Activated naive CD4-positive, alpha-beta T cell treated with anti-CD3 and anti-CD28 coated beads, Interleukin-2, amount 50 U/mL, for 16 hours (primary cell): ENCODE measurements at places on chromosomes 3 and 15.

- peak; percentile 20 for DNase-seq
Observed at GRCh38 chr3:61250784-61251173, 473 bp downstream of the FHIT start.

GRCh38 chr15:41564960-41565502 is 6.0 kb downstream of the TYRO3 start:
- DNase-seq, result no peak

- DNase-seq, result no peak
Observed at GRCh38 chr15:29888646-29889045, 66.4 kb upstream of the TJP1 start.

DNA sequence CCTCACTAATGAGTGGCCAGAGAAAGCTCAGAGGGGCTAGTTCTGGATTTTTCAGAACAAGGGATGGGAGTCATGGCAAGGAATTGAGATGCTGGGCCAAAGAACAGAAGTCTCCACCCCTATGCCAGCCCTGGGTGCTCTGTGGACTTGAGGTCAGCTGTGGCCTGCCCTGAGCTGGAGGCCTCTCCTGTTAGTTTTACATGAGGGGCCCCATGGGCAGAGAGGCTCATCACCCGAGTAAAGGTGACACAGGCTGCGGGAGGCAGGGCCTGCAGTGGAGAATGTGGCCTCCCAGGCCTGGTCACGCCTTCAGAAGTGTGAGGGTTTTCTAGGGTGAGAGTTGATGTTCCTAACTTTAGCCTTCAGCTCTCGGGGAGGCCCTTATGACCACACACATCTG is 44.9 kb downstream of the ABHD5 start:
- no peak for DNase-seq

DNA sequence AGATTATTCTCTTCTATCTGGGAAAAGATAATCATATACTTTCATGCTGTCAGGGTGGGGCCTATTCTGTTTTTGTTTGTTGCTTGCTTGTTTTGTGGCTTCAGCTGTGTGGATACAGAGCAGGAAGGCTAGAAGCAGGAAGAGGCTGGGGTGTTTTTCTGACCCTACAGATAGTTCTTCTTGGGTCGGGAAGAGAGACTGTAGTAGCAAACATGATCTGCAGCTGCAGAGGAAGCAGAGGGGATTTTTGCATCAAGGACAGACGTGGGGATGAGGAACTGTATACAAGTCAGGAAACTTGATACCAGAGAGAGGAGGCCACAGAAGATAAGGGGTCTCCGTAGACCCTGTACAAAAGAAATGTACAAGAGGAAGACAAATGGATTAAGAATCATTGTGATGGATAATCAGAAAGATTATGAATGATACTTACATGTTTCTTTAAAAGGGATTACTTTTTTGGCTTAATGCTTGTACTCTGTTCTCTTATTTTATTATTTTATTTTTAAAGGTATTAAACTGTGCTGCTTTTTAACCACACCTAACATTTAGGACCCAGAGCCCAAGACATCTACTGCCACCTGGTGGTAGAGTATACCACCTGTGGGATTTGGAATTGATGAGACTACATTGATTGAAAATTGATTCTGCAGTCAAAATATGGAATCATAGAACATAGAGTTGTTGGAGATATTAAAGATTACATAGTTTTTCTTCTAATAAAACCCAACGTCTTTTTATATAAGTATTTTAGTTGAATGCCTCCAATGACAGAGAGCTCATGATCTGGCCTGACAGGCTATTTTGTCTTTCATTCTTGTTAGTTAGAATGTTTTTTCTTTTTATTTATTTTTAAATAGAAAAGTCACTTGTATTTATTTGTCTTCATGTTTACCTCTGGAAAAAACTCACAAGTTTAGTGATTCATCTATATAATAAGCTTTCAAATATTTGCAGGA is 87.3 kb upstream of the ROPN1 start:
- DNase-seq, result no peak

GRCh38 chr15:68500363-68501258 is 68.6 kb upstream of the ITGA11 start:
- DNase-seq, result no peak

DNA sequence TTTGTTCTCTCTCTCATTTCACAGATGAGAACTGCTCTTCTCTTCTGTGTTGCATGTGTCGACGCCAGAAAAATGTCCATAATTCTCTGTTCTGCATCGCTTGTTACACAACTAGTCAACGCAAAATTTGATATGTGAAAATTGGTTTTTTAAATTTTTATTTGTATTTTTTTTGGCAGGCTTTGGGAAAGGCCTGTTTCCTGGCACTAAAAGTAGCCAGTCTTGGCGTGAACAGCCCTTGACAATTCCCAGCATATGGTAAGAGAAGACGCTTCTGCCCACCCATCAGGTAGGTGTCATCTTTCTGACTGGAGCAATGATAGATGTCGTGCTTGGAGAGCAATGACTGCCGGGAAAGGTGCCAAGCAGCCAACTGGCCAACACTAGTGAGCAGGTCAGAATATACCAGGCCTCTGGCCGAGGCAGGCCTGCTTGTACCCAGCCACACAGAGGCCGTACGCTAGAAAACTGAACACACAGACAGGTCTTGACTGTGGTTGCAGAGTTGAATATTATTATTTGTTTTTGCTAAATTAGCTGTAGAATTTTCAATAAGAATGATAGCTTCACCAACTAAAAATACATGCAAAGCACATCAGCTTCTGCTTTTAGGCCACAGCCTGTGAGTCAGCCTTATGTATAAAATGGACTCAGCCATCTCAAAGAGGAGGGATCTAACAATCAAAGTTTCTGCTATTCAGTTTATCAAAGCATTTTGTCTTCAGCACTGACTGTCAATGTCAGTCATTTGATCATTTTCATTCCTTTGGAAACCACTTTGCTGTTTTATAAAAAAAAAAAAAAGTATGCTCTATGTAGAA is 837.5 kb downstream of the MCTP2 start:
- no peak for DNase-seq

GRCh38 chr3:4982773-4983738 is 3.8 kb downstream of the BHLHE40 start:
- DNase-seq, result no peak

DNA sequence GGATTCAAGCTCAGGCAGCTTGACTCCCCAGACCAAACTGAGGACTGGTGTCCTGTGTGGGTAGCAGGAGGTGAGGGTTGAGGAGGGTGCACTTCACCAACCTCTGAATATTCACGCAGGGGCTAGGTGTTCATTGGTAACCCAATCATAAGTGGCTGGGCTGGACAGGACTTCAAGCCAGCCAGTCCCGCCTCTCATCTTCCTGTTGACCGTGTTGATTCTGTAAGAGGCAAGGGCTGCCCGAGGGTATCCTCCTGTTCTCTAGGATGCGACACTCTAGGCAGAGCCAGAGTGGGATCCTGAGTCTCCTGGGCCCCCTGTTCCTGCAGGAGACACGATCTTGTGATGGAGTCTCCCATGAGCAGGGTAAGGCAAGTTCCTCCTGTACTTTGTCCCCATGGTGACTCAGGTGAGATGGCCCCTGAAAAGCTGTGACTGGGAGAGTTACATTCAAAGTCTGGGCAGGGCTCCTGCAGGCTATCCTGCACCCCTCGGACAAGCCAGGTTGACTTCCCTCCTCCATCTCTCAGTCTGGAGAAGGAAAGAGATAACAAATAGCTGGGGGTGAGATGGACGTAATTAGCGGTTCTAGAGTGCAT is 58.1 kb upstream of the POMGNT2 start:
- no peak for DNase-seq

GRCh38 chr15:44066211-44066827 is 128.8 kb downstream of the FRMD5 start:
- DNase-seq, result peak; percentile 44

DNA sequence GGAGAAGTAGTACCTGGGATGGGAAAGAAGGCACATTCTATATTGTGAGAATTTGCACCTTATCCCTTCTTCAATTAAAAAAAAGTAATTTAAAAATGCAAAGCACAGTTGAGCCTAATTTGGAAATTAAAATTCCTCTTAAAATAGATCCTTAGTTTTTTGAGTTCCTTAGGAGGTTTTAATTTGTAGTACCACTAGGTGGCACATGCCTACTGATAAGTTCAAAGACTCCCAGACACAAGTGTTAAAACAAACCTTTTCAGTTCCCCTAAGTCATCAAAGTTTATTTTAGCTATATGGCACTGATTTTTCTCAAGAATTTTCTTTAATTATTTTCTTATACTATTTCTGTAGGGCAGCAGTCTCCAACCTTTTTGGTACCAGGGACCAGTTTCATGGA is 127.6 kb upstream of the AZI2 start:
- no peak for DNase-seq

DNA sequence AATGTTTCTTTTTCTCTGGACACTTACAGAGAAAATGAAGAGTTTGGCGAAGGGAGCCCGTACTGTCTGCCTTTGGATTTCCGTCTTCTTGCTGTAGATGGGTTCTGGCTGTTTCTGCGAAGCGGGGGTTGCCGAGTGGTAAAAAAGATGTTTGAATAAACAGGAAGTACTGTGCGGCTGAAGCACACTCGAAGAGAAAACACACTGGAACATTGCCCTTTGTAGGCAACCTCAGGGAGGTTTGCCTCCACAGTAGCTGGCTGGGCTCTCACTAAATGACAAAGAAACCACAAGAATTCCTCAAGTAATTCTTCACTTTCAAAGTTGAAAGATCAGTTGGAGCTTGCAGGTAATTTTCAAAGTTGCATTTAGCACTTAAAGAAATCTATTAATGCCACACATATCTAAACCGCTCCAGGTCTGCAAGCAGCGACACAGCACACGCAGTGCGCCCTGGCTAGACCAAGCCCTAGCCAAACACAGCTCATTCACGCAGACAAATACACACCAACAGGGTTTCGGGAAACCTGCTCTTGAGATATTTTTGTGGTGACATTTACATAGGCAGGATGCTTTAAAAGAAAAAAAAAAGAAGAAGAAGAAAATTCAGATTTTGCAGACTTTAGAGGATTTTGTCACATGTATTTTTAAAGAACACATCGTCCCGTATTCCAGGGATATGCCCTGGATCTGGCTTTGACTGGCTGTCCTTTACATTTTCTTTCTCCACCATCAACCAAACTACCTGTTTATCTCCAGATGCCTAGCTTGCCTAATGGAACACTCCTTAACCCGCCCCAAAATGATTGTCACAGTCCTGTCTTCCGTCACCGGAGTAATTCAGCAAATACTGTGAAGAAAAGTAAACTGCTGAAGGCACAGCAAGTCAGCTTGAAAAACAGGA is 452.8 kb downstream of the FOXP1 start:
- DNase-seq, result peak; percentile 66

GRCh38 chr3:133849346-133849745 is 43.7 kb downstream of the SRPRB start:
- DNase-seq, result no peak

GRCh38 chr15:39549912-39550311 is 31.0 kb upstream of the THBS1 start:
- DNase-seq, result no peak

DNA sequence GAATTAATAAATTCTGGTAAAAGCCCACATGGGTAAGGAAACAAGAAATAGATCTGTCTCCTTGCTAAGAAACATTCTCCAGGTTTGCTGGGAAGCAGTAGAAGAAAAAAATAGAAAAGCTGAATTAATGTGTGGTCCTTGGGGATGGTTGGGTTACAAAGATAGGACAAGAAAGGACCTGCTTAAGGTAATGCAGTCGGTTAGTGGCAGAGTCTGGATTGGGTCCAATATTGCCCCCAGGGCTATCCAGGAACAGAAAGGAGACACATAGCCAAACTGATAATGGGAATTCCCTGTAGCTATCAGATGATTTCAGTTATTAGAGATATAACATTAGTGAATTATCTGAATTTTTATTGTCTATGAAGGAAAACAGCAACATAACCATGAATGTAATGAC is 584.3 kb downstream of the ROBO1 start:
- DNase-seq, result no peak

- DNase-seq, result peak; percentile 68
Observed at GRCh38 chr15:90143166-90143655, 40.9 kb upstream of the IDH2 start.

DNA sequence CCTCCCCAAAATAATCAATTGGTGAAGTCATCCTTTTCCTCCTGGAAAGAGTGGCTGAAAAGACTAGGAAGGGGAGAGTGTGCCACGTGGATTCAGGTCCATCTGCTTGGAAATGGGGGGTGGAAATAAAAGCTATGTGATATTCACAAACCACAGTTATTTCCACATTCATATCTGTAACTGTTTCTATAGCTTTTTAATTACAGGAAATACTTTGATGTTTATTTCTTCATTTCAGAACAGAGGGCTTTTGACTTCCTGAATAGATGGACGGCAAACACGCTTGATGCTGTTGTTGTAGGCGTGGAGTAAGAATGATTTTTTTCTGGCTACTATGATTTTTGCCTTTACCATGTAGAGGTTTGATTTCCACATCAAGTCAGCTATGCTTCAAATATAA is 10.1 kb downstream of the AADACL2 start:
- DNase-seq, result no peak
